Activated T-helper 2 cell treated with anti-CD3 and anti-CD28 coated beads, Interferon-gamma antibody, Interleukin-2, Interleukin-4, amounts not matched to agents 10 μg/mL and 5 μg/mL and 100 μg/mL, durations not matched to agents 14 hours and 24 hours and 36 hours (primary cell): ENCODE measurements at places on chromosomes 3 and 15.

GRCh38 chr15:63792584-63792983 lies 41.2 kb downstream of the HERC1 start:
- DNase-seq = no peak

- DNase-seq = no peak
Measured at GRCh38 chr15:47824147-47824546, 106.8 kb downstream of the SEMA6D start.

GRCh38 chr15:68834346-68834745 lies 13.7 kb upstream of the ANP32A start:
- DNase-seq = no peak

DNA sequence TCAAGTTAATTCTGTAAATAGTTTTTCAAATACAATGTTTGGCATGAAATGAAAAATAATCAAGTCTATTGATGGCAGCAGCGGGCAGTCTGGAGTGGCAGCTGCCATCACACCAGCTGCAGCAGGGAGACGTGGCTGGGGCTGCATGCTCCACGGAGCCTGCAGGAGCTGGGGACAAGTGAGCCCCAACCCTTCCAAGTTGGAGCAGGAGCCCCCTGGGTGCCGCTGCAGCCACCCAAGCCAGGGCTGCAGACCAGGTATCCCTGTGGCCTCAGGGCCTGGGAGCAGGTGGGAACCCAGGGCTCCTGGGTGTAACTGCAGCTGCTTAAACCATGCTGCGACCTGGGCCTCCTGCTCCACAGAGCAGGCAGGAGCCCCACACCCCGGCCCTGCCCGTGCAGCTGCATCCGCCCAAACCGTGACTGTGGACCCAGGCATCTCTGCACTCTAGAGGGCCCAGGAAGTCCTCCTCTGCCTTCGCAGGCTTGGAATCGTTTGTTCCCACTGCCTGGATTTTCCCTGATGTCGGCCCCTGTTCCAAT lies 257.4 kb downstream of the PLOD2 start:
- DNase-seq = no peak

- no peak for DNase-seq
Measured at GRCh38 chr3:16301507-16301906, 36.5 kb downstream of the OXNAD1 start.
